ENCODE measurements at places on chromosomes 2 and 18. TPM values are rescaled to one million over a fixed set of nuclear protein-coding genes. Genes with fewer than 3 reads are reported as not detected.

GRCh38 chr2:24586955-24587354, 95.9 kb downstream of the NCOA1 start:
- DNase-seq = no peak

GRCh38 chr2:234580686-234581085, 83.8 kb upstream of the ARL4C start:
- no peak for DNase-seq

GRCh38 chr2:172480301-172481218, 53.2 kb downstream of the ITGA6 start:
- DNase-seq = peak; percentile 38

DNA sequence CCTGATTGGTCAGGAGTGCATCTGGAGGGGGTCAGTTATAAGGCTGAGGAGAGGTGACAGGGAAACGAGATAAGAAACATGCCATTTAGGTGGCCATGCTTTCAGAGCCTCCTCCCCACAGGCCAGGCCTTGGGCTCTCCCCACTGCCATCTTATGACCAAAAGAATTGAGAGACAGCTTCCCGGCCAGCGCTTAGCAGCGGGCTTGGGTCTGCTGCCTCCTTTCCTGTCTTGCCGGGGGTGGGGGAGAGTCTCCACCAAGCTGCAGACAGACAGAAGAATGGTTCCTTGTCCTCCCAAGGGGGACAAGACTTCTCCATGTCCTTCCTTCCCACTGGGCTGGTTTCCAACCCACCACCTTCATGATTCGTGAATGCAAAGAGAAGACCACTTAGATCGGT, 171.3 kb downstream of the SMAD7 start:
- DNase-seq = no peak

- no peak for DNase-seq
Measured at GRCh38 chr2:77604953-77605929, 83.1 kb upstream of the LRRTM4 start.

DNA sequence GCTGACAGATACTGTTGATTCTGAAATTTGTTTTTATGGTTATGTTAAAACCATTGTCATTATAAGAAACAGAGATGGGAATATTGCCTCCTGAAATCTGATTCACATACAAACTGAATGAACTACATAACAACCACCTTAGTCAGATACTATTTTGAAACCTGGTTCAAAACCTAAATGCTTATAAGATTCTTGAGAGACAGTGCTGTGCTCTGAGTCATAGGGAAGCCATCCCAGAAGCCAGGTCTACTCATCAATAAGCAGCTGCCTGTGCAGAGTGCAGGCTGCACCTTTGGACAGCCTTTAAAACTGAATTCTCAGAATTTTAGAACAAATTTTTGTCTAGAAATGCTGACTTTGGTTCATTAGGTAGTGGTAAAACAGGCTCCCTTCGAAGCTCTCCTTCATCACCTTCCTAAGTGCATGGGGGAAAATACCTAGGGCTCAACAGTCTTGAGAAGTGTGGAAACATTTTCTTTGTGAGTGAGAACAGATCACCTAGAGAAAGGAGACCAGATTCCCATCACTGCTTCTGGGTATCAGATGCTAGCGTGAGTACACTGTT, at the start of gene SERPINB7:
TSS of gene SERPINB7 (plus strand) at position 253 of the 565 bp plus-strand sequence. CDS start 6,955 bp downstream, outside the sequence.
- DNase-seq = peak; percentile 95

DNA sequence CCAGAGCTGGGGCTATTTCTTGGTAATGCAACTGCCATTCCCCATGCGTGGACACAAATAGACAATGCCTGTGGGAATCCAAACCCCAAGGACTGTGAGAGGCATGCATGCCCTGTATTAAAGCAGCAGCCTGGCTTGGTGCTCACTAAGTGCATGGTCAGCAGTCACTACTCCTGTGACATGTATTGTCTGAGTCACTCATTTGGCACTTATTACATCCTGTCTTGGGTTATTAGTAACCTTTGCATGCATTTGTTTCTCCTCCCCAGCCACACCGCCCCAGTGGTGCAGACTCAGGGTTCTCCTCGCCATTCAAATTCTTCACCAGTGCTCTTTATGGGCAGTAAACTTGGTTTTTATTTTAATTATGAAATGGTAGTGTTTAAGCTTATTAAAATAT, 30.2 kb downstream of the PRKCE start:
- peak; percentile 93 for DNase-seq

DNA sequence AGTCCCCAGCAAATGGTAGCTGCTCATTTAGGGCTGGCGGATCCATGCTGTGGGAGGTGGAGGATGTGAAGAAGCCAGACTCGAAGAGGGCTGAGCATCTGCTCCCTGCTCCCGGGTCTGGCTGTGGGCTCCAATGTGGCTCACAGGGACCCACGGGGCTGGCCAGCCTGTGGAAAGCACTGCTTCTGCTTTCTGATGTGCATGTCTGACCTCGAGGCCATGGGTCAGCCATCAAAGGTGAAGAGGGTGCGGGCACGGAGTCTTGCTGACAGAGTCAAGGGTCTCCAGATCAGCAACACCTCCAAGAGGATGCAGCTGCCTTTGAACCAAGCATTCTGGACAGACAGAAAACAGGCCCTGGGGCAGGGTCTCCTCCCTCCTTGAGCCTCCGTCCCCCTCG, 178.2 kb downstream of the INHBB start:
- DNase-seq = no peak

DNA sequence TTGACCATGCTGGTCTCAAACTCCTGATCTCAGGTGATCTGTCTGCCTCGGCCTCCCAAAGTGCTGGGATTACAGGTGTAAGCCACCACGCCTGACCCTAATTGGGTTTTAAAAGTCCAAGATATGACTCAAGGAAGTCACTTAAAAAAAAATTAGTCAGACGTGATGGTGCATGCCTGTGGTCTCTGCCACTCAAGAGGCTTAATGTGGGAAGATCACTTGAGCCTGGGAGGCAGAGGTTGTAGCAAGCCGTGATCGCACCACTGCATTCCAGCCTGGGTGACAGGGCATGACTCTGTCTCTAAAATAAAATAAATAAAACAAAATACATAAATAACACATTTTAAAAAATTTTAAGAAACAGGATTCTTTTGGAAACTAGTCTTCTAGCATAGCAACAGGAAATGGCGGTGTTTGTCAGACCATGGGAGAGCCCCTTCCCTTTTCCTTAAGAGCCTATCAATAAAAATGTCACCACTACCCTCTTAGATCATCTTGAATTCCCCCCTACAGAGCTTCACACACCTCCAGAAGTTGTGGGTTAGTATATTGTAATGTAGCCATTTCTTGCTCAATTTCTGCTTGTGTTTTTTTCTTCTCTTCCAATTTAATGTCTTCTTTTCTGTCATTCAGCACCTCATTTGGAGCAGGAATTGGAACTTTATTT, 20.1 kb downstream of the SFT2D3 start:
- DNase-seq = peak; percentile 72

DNA sequence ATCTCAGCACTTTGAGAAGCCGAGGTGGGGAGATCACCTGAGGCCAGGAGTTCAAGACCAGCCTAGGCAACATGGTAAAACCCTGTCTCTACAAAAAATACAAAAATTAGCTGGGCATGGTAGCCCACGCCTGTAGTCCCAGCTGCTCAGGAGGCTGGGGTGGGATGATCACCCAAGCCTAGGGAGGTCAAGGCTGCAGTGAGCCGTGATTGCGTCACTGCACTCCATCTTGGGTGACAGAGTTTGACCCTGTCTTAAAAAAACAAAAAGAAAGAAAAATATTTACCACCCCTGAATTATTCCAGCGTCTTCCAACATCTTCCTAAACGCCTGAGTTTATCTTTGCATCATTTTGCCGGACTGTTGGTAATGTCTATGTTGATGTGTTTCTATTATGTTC, 6.2 kb upstream of the IGFBP5 start:
- no peak for DNase-seq

GRCh38 chr2:69131983-69132675, 119.2 kb downstream of the ANTXR1 start:
- no peak for DNase-seq

- DNase-seq = no peak
Measured at GRCh38 chr18:72999971-73000607, 132.3 kb upstream of the NETO1 start.

DNA sequence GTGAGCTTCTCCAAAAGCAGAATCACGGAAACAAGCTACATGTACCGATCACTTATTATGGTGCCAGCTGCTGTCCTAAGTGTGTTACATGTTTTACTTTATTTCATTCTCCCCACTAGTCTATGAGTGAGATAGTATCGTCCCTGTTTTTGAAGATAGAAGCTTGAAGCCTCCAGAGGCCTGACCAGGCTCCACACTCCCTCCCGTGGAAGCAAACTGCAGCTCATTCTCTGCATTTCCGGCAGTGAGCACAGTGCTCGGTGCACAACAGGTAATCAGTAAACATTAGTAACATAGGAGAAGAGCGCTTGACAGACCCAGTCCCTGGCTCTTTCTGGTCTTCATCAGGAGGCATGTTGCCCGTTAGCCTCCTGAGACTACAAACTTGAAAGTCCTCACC, 72.9 kb downstream of the ZBTB7C start:
- DNase-seq = no peak

- DNase-seq = no peak
Measured at GRCh38 chr18:45932708-45933107, 34.4 kb downstream of the EPG5 start.

GRCh38 chr2:217475791-217476190, 527.0 kb downstream of the TNS1 start:
- DNase-seq = no peak

- peak; percentile 93 for DNase-seq
Measured at GRCh38 chr2:33366473-33366872, 110.0 kb upstream of the RASGRP3 start.

GRCh38 chr18:21704603-21705364, at the start of gene ABHD3:
Gene ABHD3 (minus strand): TSS chr18:21704774. CDS start chr18:21704665, 109 bp downstream.
- peak; percentile 88 for DNase-seq

DNA sequence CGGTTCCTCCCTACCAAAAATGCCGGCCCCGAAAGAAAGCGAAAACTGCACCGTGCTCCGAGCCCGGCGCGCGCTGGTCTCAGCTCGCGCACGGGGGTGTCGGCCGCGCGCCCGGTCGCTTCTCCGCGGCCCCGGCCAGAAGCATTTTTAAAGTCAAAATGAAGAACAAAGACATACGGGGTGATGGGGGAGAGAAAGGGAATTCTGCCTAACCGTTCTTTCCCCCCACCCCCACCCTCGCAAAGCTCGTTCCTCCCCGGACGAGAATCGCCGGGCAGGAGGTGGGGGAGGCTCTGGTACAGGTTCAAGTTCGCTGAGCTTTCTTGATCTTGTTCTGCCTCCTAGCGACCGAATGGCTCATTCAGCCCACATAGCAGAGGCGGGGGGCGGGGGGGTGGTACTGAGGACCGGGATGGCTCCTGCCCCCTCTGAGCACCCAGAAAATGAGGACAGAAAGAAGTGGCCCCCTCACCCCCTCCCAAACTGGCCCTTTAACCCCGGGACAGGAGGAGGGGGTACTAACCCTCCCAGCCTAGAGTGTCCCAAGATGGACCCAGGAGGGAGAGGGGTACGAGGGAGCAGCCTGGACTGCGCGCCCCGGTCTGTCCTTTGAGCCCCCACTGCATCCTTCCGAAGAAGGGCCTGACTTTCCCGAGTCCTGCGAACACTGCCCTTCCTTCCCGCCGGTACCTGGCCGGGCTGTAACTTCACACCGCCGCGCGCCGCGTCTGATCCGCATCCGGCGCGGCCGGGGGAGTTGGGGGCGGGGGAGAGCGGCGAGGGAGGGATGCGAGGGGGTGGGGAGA, 3.1 kb downstream of the BCL11A start:
- DNase-seq = peak; percentile 85

DNA sequence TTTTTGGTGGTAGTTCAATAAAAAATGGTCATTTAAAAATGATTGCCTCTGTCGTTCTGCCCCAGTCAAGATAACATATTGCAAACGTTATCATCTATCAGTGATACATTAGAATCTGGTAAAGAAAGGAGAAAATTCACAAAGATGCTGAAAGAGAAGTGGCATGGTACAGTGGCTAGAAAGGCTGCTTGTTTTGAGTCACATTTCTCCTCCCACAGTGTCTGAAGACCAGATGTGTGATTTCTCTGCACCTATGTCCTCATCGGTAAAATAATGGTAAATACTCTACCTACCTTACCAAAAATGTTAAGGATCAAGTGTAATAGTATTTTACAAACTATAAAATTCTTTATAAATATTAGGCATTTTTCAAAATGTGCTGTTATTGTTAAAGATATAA, 76.1 kb upstream of the NOSTRIN start:
- DNase-seq = no peak

DNA sequence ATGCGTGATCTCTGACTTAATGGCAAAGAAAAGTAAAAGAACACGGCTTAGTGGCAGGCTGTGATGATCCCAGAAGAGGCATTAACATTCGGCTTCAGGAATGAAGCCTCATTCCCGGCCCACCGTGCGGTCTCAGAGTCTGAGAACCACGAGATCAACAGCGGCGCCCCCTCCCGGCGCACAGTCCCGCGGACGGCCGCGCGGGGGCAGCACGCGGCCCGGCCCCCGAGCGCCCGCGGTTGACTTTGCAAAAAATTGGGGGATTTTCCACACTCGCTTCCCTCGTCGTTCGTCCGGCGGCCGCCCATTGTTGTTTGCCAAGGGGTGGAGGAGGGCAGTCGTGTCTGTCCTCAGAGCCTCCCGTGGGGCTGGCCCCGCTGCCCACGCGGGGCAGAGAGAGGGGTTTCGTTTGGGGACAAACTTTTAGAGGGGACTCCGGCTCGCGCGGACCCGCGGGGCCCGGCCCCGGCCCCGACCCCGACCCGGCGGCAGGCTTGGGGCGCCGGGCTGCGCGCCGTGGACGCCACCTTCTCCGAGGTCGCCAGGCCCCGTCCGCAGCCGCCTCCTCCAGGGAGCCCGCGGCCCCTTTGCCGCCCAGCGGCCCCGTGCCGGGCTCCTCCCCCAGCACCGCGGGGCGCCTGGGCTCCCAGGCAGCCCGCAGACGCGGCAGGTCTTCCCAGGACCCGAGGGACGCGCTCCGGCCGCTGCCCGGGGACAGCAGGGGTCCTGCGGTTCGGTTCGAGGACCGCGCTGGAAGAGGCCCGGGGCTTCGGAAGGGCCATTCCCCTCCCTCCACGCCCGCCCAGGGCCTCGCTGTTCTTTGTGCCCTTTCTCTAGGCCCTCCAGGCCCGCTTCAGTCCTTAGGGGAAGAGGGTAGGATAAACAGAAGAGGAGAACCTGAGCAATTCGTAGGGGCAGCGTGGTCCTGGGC, 3.4 kb upstream of the HS6ST1 start:
- DNase-seq = peak; percentile 78

- no peak for DNase-seq
Measured at GRCh38 chr18:13242797-13243196, 24.2 kb downstream of the LDLRAD4 start.

GRCh38 chr2:236440110-236440881, 129.3 kb upstream of the ACKR3 start:
- no peak for DNase-seq

Gene TSHZ1
- 4.3 TPM for total RNA-seq

Gene SCN9A
- total RNA-seq = 58.6 TPM

Gene ATL2
- total RNA-seq = 62.1 TPM

Gene ALPP
- total RNA-seq = not detected

Gene TEKT4
- total RNA-seq = not detected

Gene GAL3ST2
- not detected for total RNA-seq

Gene CNGA3
- total RNA-seq = under 0.01 TPM

Gene NT5DC4
- not detected for total RNA-seq

Gene OXER1
- total RNA-seq = 0.26 TPM

Gene C2orf78
- total RNA-seq = not detected

Gene ERICH2
- total RNA-seq = 3.1 TPM
